ENCODE measurements at places on chromosomes 11 and 22. TPM values are rescaled to one million over a fixed set of nuclear protein-coding genes. Genes with fewer than 3 reads are reported as not detected.

EFCAB6 gene
- 0.68 TPM for total RNA-seq

CSNK2A3 gene
- 4.1 TPM for total RNA-seq

RASD2 gene
- under 0.01 TPM for total RNA-seq

DDX17 gene
- total RNA-seq, result 556 TPM

TRIM51 gene
- not detected for total RNA-seq

TRIM49 gene
- not detected for total RNA-seq

PPME1 gene
- total RNA-seq, result 20.2 TPM

PIWIL4 gene
- 1.00 TPM for total RNA-seq

MB gene
- not detected for total RNA-seq

ALDH3B1 gene
- 1.0 TPM for total RNA-seq

MUC6 gene
- not detected for total RNA-seq

CLP1 gene
- 24.9 TPM for total RNA-seq

SLCO2B1 gene
- total RNA-seq, result not detected

TYR gene
- not detected for total RNA-seq

OR2AG2 gene
- total RNA-seq, result under 0.01 TPM

SHISAL1 gene
- total RNA-seq, result under 0.01 TPM

ENTHD1 gene
- total RNA-seq, result not detected

GDPD4 gene
- not detected for total RNA-seq

OR52N4 gene
- total RNA-seq, result not detected

YAP1 gene
- 207 TPM for total RNA-seq

MAPK1 gene
- 38.3 TPM for total RNA-seq

NXPE2 gene
- total RNA-seq, result not detected

BRD1 gene
- 51.2 TPM for total RNA-seq

GLB1L2 gene
- 4.4 TPM for total RNA-seq

OR8D1 gene
- total RNA-seq, result not detected

C11orf52 gene
- total RNA-seq, result 1.0 TPM

MRGPRX3 gene
- total RNA-seq, result under 0.01 TPM

BTG4 gene
- total RNA-seq, result 0.43 TPM

EIF3L gene
- total RNA-seq, result 417 TPM

DRICH1 gene
- not detected for total RNA-seq

SCGB1A1 gene
- not detected for total RNA-seq

SCUBE1 gene
- not detected for total RNA-seq

KRTAP5-2 gene
- not detected for total RNA-seq
